ENCODE measurements at places on chromosomes 3 and 15.

GRCh38 chr3:167837466-167837865 lies 101.9 kb downstream of the SERPINI1 start:
- peak; percentile 14 for DNase-seq

DNA sequence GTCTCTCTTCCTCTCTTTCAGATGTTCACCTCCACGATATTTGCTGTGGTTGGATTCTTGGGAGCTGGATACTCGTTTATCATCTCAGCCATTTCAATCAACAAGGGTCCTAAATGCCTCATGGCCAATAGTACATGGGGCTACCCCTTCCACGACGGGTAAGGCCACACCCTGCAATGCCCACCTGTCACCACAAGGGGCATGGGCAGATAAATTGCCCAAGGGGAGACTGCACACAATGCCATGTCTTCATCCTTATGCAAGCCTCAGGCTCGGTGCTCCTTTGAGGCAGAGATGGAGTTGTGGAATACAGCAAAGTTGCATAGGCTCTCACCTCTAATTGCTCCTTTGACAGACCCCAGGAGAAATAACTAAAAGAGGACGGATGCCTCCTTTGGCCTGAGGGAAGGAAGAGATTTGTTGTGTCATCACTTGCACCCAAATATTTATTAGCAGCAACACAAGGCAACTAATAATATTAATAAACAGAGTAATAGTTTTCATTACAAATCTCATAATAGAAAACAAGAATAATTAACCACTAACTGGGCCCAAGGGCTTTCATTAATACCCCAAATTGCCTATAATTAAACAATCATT lies 13.2 kb downstream of the TM4SF4 start:
- no peak for DNase-seq

- no peak for DNase-seq
Observed at GRCh38 chr15:101488300-101489164, 975 bp downstream of the PCSK6 start.

DNA sequence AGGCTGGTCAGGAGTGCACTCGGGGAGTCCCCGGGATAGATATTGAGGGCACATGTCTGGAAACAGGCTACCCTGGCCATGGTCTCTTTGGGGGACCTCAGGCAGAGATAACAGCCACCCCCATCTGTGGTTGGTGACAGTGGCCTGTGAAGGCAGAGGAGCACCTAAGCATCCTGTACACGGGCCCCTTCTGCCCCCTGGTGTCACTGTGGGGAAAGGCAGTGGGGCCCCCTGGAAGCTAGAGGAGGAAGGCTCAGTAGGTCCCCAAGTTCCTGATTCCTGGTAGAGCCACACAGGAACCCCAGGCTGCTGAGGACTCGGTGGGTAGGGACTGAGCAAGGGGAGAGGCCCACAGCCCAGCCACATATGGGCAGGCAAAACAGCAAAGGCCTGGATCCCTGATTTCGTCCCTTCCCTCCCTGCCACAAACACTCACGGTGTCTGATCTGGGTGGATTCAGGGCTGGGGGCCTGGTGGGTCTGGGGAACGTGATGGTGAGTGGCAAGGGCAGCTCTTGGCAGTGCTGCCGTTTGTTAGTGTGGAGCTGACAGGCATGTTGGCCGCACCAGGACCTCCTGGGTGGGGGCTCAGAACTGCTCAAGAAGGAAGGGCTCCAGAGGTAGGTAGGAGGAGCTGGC lies 14.1 kb upstream of the CXCR6 start:
- DNase-seq = no peak

DNA sequence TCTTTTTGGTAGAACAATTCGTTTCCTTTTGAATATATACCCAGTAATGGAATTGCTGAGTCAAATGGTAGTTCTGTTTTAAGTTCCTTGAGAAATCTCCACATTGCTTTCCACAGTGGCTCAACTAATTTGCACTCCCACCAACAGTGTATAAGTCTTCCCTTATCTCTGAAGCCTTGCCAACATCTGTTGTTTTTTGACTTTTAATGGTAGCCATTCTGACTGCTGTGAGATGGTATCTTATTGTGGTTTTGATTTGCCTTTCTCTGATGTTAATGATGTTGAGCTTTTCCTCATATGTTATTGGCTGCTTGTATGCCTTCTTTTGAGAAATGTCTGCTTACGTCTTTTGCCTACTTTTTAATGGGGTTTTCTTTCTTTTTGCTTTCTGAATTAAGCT lies 270.6 kb upstream of the MEIS2 start:
- DNase-seq = no peak

- no peak for DNase-seq
Observed at GRCh38 chr3:130341388-130341787, 4.1 kb upstream of the COL6A5 start.

- DNase-seq = no peak
Observed at GRCh38 chr3:177420651-177421480, 223.6 kb upstream of the TBL1XR1 start.

GRCh38 chr3:66836363-66837152 lies 161.5 kb upstream of the KBTBD8 start:
- peak; percentile 39 for DNase-seq

DNA sequence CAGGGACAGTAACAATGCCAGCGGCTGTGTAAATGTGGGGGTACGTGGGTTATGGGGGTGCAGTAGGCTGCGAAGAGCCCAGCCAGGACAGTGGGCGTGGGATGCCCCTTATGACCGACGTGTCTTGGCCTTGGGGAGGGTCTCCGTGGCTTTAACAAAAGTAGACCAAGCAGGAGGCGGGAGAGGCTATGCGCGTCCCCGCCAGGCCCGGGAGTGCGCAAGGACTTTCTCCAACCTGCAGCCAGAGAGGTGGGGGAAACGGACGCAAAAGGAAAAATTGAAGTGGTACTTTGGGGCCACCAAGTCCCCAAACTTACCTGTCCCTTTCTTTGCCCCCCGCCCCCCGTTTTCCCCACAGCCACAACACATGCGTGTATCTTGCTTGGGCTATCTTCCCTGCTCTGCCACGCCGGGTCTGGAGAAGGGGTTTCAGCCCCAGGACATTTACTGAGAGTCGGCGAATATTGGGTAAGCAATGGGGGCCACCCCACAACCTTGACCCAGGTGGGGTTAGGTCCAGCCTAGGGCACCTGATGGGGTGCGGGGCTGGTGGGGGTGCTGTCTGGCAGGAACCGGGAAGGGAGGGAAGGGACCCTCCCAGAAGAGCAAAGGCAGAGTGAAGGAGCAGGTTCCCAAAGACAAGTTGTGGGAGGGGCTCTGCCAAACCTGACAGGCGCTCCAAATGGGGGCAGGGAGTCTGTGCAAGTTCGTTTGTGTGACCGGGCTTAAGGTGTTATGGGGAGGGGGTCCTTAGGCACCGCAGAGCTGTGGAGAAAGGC lies 652 bp downstream of the ISLR2 start:
- DNase-seq = peak; percentile 58

DNA sequence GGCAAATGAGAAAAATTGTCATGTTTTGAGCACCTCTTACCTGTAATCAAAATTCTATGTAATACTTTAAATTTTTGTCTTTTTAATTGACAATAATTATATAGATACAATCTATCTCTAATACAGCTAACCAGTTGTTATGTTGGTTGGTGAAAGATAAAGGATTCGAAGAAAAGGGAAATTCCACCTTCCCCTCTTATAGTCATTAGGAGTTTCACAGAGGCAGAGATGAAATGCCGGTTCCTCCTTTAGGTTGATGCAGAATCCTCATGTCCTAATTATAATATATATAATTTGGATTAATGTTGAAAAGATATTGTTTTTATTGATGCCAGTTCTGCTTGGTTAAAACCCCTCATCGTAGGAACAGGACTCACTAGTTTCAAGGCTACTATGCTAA lies 67.1 kb downstream of the LRCH3 start:
- no peak for DNase-seq

- no peak for DNase-seq
Observed at GRCh38 chr3:151539599-151539998, 78.7 kb upstream of the IGSF10 start.

DNA sequence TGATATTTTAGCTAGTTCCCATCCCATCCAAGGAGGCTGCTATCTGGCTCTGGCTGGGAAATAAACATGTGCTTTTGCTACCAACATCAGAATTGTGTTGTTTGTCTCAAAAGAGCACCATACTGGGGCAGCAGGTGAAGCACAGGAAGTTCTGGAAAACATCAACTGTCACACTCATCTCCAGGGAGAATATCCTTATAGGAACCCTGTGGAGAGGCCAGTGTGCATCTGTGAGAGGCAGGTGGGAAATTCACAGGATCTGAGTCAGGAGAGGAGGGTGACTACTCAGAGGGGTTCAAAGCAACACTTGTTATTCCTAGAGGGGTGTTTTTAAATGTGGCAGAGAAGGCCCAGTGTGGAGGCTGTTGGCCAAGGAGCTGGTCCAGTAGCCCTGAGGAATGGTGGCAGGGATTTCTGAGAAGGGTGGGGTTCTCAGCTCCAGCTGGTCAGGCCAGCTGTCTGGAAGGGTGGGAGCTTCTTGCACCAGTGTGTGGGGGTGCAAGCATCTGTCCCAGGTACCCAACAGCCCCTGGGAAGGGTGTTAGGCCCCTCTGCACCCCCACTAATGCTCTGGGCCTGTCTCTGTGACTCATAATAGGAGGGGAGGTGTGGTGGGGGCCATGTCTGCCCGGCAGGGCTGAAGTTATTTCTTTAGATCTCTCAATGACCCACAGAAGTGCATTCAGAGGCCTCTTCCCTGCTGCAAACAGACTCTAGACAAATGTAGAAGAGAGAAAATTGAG lies 28.7 kb downstream of the RPSA start:
- no peak for DNase-seq

GRCh38 chr3:188584162-188584529 lies 430.2 kb downstream of the LPP start:
- DNase-seq = no peak

- no peak for DNase-seq
Observed at GRCh38 chr15:58065445-58066041, at the start of gene ALDH1A2. ALDH1A2 (minus strand) TSS chr15:58065711; CDS start chr15:58065650, 61 bp downstream.

All from brain (organoid and tissue), 16 donors.